ENCODE measurements at places on chromosomes 1 and 21.

DNA sequence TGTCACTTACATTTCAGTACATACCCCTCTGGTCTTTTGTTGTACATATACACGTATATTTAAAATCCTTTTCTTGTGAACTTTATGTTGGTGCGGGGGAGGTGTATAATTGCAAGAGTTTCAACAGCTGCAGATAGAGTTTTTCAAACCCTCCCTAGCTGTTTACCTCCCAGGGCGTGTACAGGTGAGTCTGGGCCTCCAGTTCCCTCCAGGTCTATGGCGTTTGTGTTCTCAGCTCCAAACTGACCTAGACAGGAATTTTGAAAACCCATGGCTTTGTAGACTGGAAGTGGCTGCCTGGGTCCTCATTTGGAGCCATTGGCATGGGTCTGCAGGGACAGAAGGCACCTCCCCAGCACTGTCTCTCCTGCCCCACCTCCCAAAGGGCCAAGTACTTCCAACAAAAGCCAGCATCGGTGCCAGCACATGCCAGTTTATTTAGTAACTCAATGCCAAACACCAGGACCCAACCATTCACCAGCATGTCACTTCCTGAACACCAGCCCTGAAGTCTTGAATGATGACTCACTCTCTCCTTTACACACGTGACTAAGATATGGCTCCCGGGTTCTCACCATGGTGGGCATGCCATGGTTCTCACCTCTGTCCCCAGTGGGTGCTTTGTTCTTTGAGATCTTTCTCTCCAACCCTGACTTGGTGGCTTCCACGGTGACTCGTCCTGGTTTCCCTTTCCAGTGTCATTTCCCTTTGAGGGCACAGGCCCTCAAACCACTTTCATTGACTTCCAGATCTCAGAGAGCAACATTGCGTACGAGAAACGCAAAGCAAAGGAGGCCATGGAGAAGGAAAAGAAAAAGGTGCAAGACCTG lies 57.3 kb upstream of the EFHD2 start:
- no peak for DNase-seq

- no peak for DNase-seq
These were observed 96.6 kb upstream of the TNR start for GRCh38 chr1:175839779-175840669.

GRCh38 chr1:220363196-220363837 lies 91.1 kb upstream of the RAB3GAP2 start:
- no peak for DNase-seq

DNA sequence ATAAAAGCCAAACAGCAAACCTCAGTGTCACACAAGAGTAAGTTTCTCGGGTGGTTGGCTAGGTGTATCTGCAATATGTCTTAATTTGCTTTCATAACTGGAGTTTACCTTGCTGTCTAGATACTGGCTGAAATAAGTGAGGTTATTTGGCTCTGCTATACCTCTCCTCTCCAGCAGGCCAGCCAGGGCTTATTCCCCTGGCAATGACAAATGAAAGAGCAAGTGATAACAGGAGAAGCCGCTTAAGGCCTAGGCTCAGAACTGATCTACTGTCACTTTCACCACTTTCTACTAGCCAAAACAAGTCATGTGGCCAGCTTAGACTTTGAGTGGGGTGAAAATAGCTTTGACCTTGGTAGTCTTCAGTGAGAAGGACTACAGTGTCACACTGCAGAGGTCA lies 4.8 kb upstream of the RPE65 start:
- no peak for DNase-seq

DNA sequence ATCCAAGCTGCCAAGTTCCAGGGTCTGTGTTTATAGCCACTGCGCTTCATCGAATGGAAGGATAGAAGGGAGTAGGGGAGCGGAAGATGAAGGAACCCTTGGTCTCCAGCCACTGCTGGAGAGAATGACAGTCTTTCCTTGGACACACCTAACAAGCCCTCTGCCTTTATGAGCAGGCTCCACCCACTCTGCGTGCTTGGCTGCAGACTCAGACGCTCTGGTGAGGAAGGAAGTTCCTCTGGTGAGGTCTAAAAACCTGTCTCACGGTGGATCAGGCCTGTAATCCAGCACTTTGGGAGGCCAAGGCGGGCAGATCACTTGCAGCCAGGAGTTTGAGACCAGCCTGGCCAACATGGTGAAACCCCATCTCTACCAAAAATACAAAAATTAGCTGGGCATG lies 55.4 kb downstream of the MATN1 start:
- no peak for DNase-seq

GRCh38 chr1:209710093-209710492 lies 5.4 kb downstream of the HSD11B1 start:
- DNase-seq = no peak

DNA sequence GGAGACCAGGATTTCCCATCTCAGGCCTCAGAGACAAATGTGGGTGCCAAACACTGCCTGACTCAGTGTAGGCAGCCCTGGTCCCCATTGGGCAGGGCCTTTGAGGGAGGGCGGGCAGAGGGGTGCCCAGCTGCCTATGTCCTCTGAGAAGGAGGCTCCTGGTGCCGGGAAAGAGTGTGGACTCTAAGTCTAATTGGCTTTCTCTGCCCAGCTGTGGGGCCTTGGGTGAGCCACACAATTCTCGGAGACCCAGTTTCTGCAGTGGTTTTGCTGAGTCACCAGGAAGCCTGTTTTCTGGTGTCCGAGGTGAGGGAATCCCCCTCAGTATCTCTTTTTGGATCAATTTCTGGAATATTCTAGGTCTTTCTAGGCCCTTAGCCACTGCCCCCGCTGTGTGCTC lies 35.3 kb upstream of the ACTL8 start:
- no peak for DNase-seq

DNA sequence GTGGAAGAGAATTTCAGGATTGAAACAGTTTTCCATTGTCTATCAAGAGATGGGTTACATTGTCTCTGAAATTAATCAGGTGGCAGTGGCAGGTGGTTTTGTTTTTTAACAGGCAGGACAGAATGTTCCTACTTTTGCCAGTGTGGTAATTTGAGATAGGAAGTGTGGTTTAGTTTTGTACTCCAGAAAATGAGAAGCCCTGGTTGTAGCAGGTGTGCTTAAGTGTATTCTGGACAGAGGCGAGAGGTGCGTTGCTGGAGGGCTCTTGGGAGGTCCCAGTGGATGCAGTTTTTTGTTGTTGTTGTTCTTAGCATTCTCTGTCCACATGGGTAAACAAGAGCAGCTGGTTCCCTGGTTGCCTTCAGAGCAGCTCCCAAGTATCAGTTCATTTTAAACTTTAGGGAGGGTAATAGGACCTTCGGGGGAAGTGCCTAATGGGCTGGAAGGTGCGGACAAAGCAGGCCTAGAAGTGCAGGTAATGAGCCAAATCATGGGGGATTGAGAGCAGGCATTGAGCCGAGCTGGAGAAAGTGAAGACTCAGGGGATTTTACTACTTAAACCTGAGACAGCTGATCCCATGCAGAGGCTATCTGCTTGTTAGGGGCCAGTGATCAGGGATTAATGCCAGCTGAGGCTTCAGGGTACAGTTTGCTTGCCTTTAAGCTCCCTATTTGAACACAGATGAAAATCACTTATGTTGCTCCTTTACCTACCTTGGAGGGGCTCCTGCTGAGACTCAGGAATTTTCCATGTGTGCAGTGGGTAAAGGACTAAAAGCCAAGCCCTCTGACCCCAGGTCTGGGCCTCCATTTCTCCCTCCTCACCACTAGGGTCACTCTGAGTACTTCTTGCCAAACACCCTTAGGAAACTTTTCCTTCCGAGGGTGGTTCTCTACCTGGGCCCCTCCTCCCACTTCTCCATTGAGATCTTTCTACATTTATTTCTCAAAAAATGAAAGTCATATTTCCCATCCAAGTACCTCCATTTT lies 6.1 kb downstream of the PFKFB2 start:
- no peak for DNase-seq

GRCh38 chr1:183328371-183328770 lies 89.8 kb downstream of the NMNAT2 start:
- no peak for DNase-seq

DNA sequence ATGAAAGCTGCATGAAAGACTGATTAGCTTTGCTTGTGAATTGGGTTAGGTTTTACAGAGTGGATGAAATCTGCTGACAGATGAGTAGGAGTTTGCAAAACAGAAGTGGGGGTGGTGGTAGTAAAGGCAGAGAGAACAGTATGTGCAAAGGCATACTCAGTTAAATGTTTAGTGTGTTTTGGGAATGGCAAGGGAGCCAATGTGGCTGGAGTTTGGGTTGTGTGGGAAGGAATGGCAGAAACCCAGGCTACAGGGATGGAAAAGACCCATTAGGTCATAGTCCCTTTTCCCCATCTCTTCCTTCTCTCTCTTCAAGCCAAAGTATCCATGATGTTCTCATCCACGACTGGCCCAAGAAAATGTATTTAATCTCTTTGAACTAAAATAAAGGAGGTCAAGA lies 362.2 kb upstream of the LYPLAL1 start:
- DNase-seq = no peak

DNA sequence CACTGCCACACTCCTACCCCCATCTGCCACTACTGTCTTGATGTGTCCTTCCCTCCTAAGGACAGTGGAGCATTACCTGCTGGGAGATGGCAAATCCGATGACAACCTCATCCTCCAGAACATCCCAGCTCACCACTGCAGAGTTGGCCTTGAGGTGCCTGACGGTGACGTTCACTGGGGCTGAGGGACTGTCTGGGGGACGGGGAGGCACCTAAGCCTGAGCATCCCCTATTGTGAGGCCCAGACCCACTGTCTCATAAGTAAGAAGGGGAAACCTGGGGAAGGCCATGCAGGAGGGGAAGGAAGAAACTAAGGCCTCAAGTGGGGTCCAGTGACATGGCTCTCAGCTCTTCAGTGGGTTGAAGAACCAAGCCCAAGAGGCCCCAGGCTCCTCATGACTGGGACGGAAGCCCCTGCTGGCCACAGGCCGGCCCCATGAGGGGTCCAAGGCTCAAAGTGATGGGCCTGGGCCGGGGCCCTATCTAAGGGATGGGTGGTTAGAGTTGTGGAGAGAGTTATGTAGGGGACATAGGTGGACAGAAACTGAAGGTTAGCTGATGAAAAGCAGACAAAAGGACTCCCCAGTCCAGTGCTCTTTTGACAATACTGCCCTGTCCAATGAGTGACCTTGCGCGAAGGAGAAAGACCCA lies 1.8 kb downstream of the FNDC5 start:
- DNase-seq = no peak

- DNase-seq = no peak
These were observed 298.9 kb downstream of the DPYD start for GRCh38 chr1:97621955-97622354.

DNA sequence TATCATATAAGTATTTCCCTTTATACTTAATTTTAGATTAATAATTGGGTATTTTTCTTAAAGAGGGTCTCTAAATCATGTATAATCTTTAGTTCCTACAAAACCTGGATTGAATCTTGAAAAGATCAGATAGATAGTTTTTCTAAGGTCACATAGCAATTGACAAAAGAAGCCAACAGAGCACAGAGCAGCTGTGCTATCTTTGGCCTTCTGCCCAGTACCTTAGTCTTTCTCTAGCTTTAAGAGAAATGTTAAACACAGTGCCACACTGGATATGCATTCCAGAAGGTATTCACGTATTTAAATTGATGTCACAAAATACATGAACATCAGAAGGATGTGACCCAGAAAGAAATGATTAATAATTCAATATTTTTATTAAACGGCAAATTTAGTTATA lies 86.8 kb downstream of the C21orf91 start:
- DNase-seq = no peak

DNA sequence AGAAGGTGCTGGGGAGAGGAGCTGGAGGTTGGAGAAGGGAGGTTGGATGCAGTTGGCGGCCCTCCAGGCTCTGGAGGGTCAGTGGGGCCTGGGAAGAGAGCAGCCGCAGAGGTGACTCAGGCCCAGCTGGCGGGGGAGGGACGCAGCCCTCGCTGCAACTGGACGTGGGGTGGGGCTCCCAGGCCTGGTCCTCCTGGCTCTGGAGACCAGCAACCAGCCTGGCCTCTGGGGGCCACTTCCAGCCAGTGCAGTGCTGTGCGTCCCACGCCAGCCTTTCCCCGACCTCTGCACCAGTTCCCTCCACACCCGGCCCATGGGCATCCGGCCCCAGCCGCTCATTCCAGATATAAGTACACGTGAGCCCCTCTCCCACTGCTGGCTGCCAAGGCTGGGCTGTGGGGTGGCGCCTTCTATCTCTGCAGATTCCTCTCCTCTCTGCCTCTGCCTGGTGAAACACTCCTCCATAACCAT lies 38.0 kb upstream of the COL18A1 start:
- no peak for DNase-seq

All from esophagus squamous epithelium (tissue), 5 donors.